ENCODE measurements at places on chromosomes 5 and 9.

DNA sequence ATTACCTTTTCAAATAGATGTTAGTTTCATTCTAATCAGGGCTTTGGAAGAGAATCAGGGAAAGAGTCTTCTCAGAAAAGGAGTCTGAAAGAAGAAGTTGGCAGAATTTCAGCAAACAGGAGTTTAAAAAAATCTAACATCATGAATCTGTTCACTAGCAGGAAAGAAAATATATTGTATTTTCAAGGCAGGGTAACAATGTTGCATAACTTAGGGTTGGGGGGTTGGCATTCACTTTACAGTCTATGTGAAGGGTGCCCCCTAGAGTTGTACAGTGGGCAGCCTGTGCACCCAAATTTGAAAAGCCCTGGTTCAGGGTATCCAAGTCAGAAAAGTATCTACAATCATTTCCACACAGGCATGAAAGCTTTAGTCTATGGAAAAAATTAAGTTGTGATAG is 348.4 kb upstream of the SLC30A5 start:
- DNase-seq = no peak

- DNase-seq = no peak
Observed at GRCh38 chr9:77392328-77392727, 215.0 kb downstream of the VPS13A start.

DNA sequence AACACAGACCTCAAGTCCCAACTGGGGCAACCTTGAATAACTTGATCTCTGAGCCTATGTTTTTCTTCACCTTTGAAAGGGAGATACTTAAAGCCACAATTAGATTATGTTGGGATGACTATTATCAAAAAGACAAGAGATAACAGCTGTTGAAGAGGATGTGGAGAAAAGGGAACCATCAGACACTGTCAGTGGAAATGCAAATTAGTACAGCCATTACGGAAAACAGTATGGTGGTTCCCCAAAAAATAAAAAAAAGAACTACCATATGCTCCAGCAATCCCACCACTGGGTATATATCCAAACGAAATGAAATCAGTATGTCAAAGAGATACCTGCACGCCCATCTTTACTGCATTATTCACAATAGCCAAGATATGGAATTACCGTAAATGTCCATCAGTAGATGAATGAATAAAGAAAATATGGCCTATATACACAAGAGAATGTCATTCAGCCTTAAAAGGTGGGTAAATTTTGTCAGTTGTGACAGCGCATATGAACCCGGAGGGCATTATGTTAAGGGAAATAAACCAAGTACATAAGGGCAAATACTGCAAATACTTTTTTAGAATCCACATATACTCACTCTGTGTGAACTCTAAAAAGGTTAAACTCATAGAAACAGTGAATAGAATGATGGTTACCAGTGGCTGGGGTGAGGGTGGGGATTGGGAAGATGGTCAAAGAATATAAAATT is 12.7 kb downstream of the FAT2 start:
- no peak for DNase-seq

GRCh38 chr9:76561900-76562299 is 102.9 kb downstream of the GCNT1 start:
- no peak for DNase-seq

DNA sequence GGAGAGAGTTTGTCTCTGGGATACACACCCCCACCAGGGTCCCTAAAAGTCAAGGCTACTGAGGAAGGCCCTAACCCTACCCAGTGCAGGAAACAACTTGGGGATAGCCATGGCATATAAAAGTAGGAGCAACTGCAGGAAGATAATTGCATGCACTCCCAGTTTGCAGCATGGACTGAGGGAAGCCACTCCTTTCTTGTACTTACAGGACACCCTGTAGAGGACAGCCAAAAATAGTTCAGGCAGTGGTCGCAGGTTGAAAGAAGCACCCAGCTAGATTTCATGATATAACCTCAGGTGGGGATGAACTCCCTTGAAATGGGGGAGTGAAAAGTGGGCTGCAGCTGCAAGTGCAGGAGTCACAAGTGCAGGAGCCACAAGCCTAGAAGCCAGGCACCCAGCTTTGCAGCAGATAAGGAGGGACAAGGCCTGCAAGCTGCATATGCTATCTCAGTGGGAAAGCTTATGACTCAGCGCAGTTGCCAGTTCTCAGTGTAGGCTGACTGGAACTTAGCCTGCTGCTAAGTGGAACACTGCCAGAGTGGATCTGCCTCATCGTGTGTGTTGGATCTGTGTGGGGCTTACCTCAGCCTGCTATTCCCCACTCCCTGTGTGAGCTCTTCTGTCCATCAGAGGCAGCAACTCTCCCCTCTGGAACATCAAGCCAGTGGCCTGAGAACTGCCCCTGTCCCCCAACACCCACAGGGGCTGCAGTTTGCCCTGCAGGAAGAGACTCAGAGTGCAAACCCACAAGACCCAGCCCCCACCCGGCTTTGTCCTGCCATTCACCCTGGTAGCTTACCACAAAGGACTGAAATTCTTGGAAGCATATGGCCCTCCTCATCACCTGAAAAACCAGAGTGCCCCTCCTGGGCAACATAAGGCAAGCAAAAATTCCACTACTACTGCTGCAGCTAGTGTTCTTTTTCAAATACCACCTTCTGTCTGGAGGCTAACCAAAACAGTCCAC is 42.7 kb downstream of the CYLC2 start:
- no peak for DNase-seq

- DNase-seq = no peak
Observed at GRCh38 chr5:83494087-83494620, 22.6 kb downstream of the VCAN start.

DNA sequence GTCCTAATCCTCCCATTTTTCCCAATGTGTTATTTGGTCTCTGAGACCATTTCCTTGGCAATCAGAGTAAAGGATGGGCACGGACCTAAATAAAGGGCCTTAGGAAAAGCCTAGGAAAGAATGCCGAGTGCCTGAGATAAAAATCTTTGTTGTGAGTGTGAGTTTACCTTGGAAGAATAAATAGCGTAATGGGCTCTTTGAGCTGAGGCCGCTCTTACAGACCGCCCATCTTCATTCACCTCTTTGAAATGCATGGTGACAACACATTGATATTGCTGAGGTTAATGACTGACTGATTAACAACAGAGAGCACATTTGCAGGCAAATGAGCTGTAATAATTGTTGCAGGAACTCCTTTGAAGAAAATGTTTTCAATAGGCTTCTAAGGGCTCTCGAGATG is 1967.1 kb upstream of the WWC1 start:
- DNase-seq = no peak

Data from foreskin keratinocyte (primary cell).